NCI-H748 treated with DMSO at 0.1 percent for 48 hours (cell line): ENCODE measurements at places on chromosomes 4 and X.

DNA sequence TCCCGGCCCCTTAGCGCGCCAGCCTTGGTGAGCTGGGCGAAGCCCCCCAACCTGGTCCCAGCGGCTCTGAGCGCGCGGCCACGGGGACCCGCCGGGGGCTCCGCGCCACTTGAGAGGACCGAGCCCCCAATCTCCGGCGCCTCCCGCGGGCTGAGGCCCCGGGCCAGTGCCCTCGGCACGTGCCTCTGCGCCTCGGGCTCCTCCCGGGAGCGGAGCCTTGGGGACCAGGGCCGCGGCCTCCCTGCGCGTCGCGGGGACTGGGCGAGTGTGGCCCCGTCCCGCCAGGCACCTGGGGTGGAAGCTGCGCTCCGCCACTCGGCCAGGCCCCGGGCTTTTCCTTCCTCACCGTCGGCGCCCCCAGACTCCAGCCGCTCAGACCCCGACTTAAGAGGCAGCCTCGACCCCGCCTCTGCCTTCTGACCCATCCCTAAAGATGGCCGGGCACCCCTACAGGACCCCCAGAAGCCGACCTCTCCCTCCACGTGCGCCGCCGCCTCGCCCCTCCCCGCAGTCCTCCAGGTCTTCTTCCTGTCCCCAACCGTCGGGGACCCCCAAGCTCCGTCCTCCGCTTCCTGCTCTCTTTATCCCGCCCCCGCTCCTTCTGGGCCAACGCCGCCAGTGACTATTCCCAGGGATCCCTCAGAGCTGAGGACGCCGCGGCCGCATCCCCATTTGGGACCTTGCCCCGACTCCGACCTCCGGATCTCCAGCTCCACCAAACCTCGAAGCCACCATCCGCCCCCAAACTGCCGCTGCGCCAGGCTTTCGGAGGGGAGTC, 752 bp downstream of the ERAS start:
- no peak for DNase-seq

GRCh38 chr4:80685214-80685613, 345.3 kb upstream of the BMP3 start:
- DNase-seq: no peak

GRCh38 chr4:121070696-121071639, 1.4 kb downstream of the NDNF start:
- DNase-seq: no peak

DNA sequence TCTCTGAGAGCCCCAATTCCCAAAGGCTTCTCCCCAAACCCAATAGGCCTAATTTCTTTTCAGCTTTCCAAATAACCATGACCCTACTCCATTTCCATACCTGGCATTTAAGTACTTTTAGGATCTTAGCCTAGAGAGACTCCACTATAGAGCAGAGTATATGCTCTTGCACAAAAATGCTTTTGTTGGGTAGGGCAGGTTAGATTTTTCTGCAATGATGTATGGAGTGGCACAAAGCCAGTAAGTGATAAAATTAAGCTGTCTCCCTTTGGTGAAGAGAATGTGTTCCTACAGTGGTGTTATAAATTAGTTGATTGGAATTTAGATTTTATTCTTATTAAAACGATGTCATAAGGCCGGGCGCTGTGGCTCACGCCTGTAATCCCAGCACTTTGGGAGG, 124.9 kb downstream of the INPP4B start:
- no peak for DNase-seq

DNA sequence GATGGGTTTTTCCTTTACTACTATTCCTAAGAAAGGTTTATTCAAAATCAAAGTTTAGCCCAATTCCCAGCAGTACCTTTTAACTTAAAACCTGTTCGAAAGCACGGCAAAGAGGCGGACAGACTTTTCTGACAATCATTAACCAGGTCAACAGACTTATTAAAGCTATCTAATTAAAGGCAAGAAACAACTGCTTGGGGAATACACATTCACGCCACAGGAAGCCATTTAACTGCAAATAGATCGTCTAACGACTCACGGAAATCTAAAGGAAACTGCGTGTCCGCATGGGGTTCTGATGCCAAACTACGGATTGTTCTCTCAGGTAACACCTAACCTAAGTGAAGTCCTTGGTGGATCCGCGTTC, 663 bp upstream of the USP53 start:
- DNase-seq: no peak

- DNase-seq: peak; percentile 57
Measured at GRCh38 chr4:170990989-170991589, 822.1 kb upstream of the GALNTL6 start.

DNA sequence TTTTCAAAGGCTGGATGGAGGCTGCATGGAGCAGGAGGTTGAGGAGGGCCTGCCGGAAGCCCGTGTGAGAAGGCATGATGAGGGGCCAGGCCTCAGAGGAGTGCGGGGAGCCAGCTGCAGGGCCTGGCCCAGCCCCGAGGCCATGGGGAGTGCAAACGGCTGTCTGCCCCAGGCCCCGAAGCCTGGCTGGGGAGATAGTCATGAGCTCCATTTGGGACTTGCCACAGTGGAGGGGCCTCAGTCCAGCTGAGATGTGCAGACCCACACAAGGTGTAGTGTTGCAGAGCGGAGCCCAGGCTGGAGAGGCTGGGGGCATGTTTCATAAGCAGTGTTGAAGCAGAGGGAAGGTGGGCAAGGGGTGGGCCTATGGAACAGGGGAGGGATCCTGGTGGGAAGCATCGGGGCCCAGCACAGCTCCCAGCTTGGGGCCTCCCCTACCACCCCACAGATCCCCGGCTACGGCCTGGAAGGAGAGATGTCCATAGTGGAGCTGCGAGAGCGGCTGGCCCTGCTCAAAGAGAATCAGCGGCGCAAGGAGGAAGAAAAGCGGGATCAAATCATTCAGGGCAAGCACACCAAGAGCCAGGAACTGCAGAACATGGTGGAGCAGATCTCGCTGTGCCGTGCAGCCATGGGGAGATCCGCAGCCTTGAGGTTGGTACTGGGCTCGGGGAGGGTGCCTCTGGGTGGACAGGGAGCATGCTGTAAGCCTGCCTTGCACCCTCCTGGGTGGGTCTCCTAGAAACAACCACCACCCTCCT, 9.1 kb upstream of the RNF4 start:
- DNase-seq: no peak

DNA sequence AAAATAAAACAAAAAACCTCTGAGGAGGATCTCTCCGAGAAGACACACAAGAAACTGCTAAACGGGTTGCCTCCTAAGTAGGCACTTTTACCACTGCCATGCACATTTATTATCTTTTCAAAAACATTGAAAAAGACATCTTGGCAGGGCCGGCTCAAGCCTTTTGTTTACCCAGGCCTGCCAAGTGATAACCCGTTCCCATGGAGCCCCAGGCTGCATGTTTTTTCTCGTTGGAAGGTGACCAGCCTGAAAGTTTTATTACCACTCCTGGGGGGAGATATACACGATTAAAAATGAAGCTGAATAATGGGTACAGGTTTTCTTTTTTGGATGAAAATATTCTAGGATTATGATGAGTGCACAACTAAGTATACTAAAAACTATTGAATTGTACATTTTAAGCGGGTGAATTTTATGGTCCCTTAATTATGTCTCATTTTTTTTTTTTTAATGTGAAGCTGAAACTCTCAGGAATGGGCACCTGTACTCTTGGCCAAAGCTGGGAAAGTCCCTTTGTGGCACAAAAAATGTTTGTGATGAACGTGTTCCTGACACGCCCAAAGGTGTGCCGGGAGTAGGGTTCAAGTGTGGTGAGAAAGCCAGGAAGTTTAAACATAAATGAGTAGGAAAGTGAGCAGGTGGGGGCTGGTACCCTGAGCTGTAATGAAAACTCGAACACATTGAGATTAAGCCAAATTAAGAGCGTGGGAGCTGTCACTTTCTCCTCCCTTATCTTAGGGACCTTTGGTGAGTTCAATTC, 1.5 kb upstream of the MAP7D2 start:
- DNase-seq: no peak

DNA sequence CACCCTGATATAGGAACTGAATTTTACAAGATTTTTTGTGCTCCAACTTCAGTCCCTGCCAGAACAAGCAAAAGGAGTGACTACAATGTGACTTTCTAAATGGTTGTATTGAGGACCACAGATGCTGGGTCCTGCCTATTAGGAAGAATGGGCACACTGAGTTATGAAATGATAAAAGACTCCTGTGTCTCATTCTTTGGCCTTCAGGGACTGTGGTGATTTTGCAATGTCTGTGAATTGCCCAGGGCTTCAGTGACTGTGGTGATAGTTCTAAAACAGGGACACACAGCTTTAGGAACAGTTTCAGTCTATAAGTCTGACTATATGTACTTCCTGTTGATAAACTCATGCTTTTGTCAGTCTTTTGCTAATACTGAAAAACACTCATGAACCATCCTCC, 210.2 kb downstream of the DMD start:
- DNase-seq: no peak

GRCh38 chr4:142615324-142615665, 230.8 kb downstream of the INPP4B start:
- DNase-seq: no peak

- DNase-seq: no peak
Measured at GRCh38 chrX:848386-848785, 217.8 kb downstream of the SHOX start.

DNA sequence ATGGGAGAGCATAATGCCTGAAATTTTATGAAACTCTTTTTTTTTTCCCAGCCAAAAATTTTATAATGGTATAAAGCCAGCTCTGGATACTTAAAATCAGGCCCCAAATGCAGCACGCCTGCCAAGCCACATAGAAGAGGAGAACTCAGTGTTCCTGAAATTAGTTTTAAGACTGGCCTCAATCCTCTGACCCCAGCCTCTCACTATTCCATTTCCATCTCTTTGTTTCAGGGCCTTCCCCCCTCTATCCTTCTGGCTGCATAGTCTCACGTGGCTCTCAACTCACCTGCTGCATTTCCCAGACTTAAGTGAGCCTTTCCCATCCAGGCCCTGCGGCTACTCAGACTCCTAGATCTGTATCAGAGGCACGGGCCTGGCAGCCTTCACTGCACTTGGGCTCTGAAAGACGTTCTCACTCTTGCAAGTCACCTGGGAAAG, 5.2 kb upstream of the CBR4 start:
- DNase-seq: no peak

DNA sequence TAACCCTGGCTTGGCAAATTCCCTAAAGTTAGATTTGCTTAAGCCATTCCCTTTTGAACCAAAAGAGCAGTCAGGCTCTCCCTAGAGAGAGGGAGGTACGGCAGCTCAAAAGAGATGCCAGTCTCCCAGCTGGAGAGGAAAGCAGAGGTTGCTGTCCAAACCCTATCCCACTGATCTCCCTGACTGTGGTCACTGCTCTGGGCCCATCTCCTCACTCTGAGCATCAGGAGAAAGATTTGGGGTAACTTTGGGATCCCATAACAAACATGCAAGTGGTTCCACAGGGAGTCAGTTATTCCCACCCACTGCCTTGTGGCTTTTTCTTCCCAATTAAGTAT, 17.1 kb downstream of the ACSL1 start:
- no peak for DNase-seq

DNA sequence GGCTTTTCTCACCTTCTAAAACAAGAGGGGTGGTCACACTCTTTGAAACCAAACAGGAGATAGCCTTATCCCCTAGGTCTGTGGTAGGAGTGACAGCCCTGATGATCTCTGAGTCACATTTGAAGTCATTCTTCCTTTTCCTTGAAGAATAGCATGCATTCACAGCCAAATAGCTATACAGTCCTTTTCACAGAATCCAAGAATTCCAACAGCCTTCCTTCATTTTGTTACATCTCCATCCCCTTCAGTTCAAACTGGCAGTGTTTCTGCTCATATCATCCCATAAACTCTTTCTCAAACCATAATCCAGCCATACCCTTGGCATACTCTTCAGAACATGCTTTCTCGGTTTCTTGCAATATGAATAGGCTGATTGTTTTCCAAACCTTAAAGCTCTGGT, 33.3 kb upstream of the TMEM184C start:
- no peak for DNase-seq

GRCh38 chr4:125198916-125199315, 115.8 kb upstream of the FAT4 start:
- DNase-seq: no peak

DNA sequence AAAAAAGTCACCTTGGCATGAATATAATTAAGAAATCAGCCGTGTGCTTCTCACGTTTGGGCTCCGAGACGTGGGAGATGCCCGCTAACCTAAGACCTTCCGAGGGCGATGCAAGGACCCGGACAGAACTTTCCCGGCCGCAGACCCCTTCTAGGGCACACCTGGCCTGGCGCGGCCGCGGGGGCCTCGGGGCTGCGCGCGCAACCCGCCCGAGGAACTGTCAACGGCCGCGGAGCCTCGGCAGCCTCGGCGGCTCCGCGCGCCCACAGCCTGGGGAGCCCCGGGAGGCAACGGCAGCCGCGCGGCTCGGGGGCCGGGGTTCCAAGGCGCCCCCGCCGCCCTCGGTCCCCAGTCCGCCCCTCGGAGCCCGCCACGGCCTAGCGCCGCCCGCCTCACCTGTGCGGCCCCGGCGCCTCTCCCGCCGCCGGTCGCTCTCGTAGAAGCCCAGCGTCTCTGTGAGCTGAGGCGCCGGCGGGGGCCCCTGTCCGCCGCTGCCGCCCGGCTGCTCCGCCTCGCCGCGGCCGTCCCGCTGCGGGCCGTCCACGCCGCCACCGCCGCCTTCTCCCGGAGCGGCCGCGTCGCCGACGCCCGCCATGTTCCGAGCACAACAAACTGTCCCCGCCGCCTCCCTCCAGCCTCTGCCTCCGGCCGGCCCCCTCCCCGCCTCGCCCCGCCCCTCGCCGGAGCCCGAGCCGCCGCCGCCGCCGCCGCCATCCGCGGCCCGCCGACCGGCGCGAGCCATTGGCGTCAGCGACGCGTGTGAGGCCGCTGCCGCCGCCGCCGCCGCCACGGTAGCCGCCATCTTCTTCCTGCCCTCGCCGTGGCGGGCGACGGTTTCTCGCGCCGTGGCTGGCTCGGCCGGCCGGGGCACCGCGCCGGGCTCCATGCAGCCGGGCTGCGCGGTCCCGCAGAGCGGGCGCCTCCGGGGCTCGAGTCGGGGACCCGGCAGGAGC, at the start of gene TAPT1:
TAPT1 (minus strand) TSS at position 609 of the 953 bp plus-strand sequence; CDS start at position 595, 14 bp downstream.
- no peak for DNase-seq

DNA sequence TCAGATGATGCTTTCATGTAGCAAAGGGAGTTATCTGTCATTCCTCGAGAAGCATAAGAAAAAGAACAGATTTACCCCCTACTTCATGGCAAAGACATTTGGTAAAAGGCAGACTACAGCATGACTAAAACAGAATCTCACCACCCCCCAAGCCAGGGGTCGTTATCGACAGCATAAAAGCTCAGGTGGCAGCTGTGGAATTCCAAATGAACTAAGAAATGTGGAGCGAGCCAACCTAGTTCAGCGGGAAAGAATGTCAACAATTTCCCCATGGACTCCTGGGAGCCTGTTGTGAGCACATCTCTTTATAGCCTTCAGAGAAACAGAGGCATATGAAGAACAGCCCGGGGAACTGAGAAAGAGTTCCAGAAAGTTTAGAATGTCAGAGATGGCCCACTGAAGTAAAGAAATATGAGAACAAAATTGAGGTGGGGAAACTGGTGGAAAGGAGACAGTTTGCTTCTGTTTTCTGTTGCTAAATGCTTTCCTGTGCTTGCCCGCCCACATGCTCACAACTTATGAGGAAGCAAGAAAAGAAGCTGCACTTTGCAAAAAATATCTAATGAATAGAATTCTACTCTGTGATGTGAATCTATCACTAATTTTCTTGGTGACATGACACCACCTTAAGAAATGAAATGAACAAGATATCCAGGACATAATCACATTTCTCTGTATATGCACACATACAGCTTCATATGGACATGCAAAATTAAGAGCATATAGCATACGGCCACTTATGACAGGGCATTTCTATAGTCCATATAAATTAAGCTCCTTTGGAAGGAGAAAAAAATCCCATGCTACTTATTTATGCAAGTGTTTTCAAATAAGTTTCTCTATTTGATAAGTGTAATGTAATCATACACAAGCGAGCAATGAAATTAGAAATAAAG, 135.3 kb upstream of the MID1 start:
- no peak for DNase-seq

- DNase-seq: no peak
Measured at GRCh38 chrX:120750381-120750780, 120.5 kb upstream of the C1GALT1C1 start.
